ENCODE measurements at places on chromosomes 13 and 19.
A peak's percentile ranks its signal among the peaks of the same experiment; 100 is the strongest.

DNA sequence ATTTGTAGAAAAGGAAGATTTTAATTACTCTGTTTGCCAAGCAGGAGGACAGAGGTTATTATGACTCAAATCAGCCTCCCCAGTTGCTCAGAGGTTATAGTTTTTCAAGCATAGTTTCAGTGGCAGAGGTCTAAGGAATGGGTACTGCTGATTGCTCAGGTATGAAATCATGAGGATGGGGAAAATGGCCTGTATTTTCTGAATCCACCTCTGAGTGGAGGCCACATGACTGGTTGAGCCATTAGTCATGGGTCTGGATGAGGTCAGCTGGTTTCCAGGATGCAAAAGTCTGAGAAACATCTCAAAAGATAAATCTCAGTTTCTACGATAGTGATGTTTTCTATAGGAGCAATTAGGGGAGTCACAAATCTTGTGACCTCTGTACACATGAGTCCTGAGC, 62.8 kb upstream of the CEACAM8 start:
- DNase-seq, result no peak
- no peaks in the 10 kb centered on the region for H3K4me1 ChIP-seq
- H3K27ac ChIP-seq, result no peak overlapping the region
- no peaks in the 10 kb centered on the region for H3K36me3 ChIP-seq
- no peak overlapping the region for H3K4me3 ChIP-seq

DNA sequence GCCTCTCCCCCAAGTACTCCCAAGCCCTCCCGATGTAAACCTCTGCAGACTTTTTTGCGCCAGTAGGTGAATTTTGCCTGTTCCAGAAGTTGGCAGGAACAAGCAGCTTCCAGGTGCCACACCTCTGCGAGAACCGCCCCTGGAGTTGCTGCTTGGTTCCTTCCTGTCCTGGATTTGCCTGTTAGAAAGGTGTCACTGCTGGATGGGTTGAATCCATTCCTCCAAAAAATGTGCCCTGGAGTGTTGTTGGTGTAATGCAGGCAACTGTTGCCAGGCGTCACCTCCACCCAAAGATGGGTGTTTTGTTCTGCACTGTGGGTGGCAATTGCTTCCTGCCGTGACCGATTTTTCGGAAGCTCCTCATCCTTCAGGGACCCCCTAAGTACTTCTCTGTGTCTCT, 5.7 kb downstream of the PGPEP1 start:
- no peaks in the 10 kb centered on the region for H3K27me3 ChIP-seq
- peaks cover 9% of the 10 kb centered on the region for H3K4me1 ChIP-seq
- peaks cover 21% of the 10 kb centered on the region for H3K36me3 ChIP-seq
- H3K4me3 ChIP-seq, result no peak overlapping the region

DNA sequence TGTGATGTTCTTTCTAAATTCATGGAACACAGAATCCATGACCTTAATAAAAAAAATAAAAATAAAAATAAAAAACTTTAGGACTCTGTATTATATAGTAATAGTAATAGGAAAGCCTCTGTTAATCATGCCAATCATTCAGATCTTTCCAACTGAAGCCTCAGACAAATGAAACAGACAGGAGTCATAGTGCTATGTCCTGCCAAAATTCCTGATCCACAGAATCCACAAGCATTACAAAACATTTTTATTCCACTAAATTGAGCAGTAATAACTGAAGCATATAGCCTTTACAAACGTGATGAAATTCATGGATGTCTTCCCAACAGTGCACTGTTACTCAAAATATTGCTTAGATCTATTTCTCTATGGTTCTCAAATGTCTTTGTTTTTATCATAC, 820.6 kb upstream of the PCDH9 start:
- no peaks in the 10 kb centered on the region for H3K27me3 ChIP-seq
- no peaks in the 10 kb centered on the region for H3K4me1 ChIP-seq
- H3K27ac ChIP-seq, result no peak overlapping the region
- no peaks in the 10 kb centered on the region for H3K36me3 ChIP-seq

DNA sequence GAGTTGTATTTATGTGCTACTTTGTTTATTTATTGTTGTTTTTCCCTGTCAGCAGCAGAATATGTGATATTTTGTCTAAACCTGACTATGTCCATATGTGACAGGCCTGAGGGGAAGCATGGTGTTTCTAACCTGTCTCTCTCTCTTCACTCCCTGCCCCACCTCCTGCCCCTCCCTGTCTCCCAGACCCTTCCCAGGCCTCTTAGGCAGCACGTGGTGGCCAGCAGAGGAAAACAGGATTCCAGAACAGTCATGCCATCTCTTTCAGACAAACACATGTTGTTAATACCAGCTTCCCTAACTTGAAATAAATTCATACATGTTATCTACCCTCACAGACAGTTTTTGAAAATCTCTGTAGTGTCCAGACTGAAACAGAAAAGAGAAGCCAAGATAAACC, 31.0 kb upstream of the ATP11A start:
- no peak overlapping the region for H3K4me3 ChIP-seq
- no peak for DNase-seq
- no peak overlapping the region for H3K27ac ChIP-seq
- H3K4me1 ChIP-seq, result no peaks in the 10 kb centered on the region
- H3K27me3 ChIP-seq, result peaks cover 4% of the 10 kb centered on the region
- no peaks in the 10 kb centered on the region for H3K36me3 ChIP-seq

GRCh38 chr13:109747524-109747923, 38.9 kb downstream of the IRS2 start:
- no peak overlapping the region for H3K4me3 ChIP-seq
- H3K27ac ChIP-seq, result no peak overlapping the region
- peaks cover 6% of the 10 kb centered on the region for H3K27me3 ChIP-seq
- no peaks in the 10 kb centered on the region for H3K36me3 ChIP-seq
- DNase-seq, result no peak
- no peaks in the 10 kb centered on the region for H3K4me1 ChIP-seq

GRCh38 chr13:97535614-97536013, 101.6 kb downstream of the RAP2A start:
- no peaks in the 10 kb centered on the region for H3K4me1 ChIP-seq
- H3K27me3 ChIP-seq, result peaks cover 2% of the 10 kb centered on the region
- no peak for DNase-seq
- H3K4me3 ChIP-seq, result no peak overlapping the region
- no peak overlapping the region for H3K27ac ChIP-seq

DNA sequence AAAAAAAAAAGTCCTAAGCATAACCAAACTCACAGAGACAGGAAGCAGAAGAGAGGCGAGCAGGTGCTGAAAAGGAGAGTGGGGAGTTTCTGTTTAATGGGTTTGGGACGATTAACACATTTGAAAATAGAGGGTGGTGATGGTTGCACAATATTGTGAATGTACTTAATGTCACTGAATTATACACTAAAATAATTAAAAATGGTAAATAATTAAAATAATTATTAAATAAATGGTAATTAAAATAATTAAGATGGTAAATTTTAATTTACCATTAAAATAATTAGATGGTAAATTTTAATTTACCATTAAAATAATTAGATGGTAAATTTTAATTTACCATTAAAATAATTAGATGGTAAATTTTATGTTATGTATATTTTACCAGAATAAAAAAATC, 74.8 kb upstream of the XPO4 start:
- H3K27me3 ChIP-seq, result peaks cover 8% of the 10 kb centered on the region
- no peaks in the 10 kb centered on the region for H3K4me1 ChIP-seq

DNA sequence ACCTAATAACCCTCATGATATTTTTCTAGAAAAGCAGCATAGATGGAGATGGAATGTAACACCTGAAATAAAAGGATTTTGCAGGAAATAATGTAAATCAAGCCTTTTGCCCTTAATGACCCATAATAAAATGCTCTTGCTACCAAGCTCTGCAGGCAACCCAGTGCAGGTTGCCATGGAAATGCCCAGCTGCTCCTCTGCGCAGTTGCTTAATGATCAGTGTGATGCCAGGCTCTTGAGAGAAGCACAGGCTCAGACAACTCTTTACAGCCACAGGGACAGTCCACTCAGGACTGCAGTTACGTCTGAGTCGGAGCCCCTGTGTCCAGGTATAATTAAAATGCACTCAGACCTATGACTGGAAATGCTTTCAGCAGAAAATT, 165.5 kb downstream of the LACC1 start:
- H3K4me1 ChIP-seq, result no peaks in the 10 kb centered on the region
- H3K36me3 ChIP-seq, result no peaks in the 10 kb centered on the region
- H3K4me3 ChIP-seq, result no peak overlapping the region
- H3K27me3 ChIP-seq, result peaks cover 20% of the 10 kb centered on the region
- H3K27ac ChIP-seq, result no peak overlapping the region

- DNase-seq, result peak; percentile 85
- no peak overlapping the region for H3K27ac ChIP-seq
- no peaks in the 10 kb centered on the region for H3K27me3 ChIP-seq
- no peaks in the 10 kb centered on the region for H3K36me3 ChIP-seq
- peaks cover 16% of the 10 kb centered on the region for H3K4me1 ChIP-seq
Measured at GRCh38 chr19:37902668-37903067, 3.7 kb downstream of the WDR87 start.

- peaks cover 23% of the 10 kb centered on the region for H3K4me1 ChIP-seq
- peak; percentile 35 for DNase-seq
- no peaks in the 10 kb centered on the region for H3K27me3 ChIP-seq
- peak overlapping the region; percentile 89 for H3K4me3 ChIP-seq
Measured at GRCh38 chr13:95300625-95301182, 547 bp downstream of the ABCC4 start.

DNA sequence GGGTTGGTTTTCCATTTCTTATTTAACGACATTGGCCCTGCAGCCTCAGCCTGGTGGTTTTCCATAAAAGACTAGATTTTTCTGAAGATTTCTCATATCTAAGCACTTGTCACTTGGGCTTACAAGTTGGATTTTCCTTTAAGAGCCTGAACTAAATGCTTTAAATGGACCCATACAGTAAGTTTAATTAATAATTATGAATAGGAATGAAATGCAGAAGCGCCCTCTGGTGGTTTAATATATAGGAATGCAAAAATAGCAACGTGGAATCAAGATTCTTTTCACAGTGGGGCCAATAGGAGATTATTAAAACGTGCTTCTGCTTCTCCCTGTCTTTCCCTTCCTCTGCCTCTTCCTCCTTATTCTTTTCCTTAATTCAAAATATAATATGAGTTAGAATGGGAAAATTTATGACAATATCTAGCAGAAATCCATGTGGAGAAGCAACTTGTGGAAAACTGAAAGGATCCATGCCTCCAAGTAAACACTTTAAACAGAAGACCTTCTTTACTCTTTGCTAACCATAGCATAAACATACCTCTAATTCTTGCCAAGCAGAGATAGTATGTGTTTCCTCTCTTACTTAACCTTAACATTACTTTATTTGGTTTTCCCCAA, 324.0 kb downstream of the GPC5 start:
- H3K4me1 ChIP-seq, result no peaks in the 10 kb centered on the region
- H3K36me3 ChIP-seq, result no peaks in the 10 kb centered on the region
- no peak for DNase-seq
- no peak overlapping the region for H3K4me3 ChIP-seq

GRCh38 chr19:15283141-15283883, 49.0 kb downstream of the BRD4 start:
- no peaks in the 10 kb centered on the region for H3K27me3 ChIP-seq
- H3K4me3 ChIP-seq, result peak overlapping the region; percentile 63
- DNase-seq, result no peak
- no peaks in the 10 kb centered on the region for H3K36me3 ChIP-seq
- H3K4me1 ChIP-seq, result peaks cover 72% of the 10 kb centered on the region

DNA sequence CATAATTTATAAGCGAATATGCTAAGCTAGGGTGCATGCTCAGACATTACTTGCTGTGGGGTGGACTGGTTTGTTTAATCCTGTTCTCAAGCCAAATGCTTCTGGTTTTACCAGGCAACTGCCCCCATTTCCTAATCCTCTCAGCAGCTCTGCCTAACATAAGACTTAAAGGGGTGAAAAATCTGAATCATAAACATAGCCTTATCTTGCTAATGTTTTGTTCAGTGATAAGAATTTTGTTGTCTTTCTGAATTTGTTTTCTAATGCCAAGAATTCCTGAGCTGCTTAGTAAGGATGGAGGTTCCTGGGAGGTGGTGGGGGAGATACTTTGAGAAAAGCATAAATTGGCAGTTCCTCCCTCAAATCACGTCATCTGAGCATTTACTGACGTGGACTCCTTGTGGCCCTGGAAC, 42.7 kb downstream of the ING1 start:
- peaks cover 6% of the 10 kb centered on the region for H3K36me3 ChIP-seq
- no peaks in the 10 kb centered on the region for H3K4me1 ChIP-seq
- peaks cover 8% of the 10 kb centered on the region for H3K27me3 ChIP-seq
- H3K4me3 ChIP-seq, result no peak overlapping the region
- no peak overlapping the region for H3K27ac ChIP-seq

- no peak overlapping the region for H3K27ac ChIP-seq
- H3K36me3 ChIP-seq, result no peaks in the 10 kb centered on the region
- H3K4me3 ChIP-seq, result peak overlapping the region; percentile 14
- no peak for DNase-seq
- H3K27me3 ChIP-seq, result no peaks in the 10 kb centered on the region
- peaks cover 8% of the 10 kb centered on the region for H3K4me1 ChIP-seq
Measured at GRCh38 chr13:30396434-30397075, 25.7 kb upstream of the UBE2L5 start.

- H3K27ac ChIP-seq, result no peak overlapping the region
- H3K27me3 ChIP-seq, result no peaks in the 10 kb centered on the region
- no peaks in the 10 kb centered on the region for H3K36me3 ChIP-seq
- H3K4me1 ChIP-seq, result no peaks in the 10 kb centered on the region
- DNase-seq, result no peak
Measured at GRCh38 chr13:97483465-97483864, 49.5 kb downstream of the RAP2A start.

DNA sequence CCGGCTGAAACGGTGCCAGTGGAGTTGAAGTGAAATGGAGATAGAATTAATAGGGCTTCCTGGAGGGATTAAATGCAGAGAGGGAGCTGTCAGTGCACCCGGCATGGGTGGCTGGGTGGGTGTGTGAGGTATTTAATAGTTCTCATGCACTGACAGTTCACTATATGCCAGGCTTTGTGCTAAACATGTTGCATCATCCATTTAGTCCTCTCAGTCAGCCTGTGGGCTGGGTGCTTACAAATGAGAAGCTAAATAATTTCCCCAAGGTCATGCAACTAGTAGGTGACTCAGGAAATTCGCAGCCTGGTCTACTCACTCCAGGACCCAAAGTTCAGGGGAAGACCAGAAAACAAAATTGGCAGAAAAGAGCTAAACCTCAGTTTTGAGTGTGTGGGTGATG, 63.5 kb upstream of the SPATA13 start:
- no peaks in the 10 kb centered on the region for H3K4me1 ChIP-seq
- peaks cover 2% of the 10 kb centered on the region for H3K27me3 ChIP-seq
- H3K36me3 ChIP-seq, result peaks cover 1% of the 10 kb centered on the region
- no peak for DNase-seq
- no peak overlapping the region for H3K27ac ChIP-seq

GRCh38 chr19:5128936-5129389, 160.1 kb downstream of the KDM4B start:
- no peak for DNase-seq
- H3K27me3 ChIP-seq, result no peaks in the 10 kb centered on the region
- peak overlapping the region; percentile 100 for H3K27ac ChIP-seq
- peaks cover 2% of the 10 kb centered on the region for H3K36me3 ChIP-seq

GRCh38 chr19:937259-937694, 11.4 kb downstream of the ARID3A start:
- no peaks in the 10 kb centered on the region for H3K27me3 ChIP-seq
- DNase-seq, result no peak
- H3K4me1 ChIP-seq, result peaks cover 29% of the 10 kb centered on the region
- no peak overlapping the region for H3K4me3 ChIP-seq

- H3K27ac ChIP-seq, result no peak overlapping the region
- peaks cover 23% of the 10 kb centered on the region for H3K4me1 ChIP-seq
- no peak for DNase-seq
- no peak overlapping the region for H3K4me3 ChIP-seq
- peaks cover 30% of the 10 kb centered on the region for H3K36me3 ChIP-seq
Measured at GRCh38 chr19:11044431-11044830, 44.8 kb upstream of the LDLR start.

Data from memory B cell (primary cell).